ENCODE measurements at places on chromosomes 6 and 20.

DNA sequence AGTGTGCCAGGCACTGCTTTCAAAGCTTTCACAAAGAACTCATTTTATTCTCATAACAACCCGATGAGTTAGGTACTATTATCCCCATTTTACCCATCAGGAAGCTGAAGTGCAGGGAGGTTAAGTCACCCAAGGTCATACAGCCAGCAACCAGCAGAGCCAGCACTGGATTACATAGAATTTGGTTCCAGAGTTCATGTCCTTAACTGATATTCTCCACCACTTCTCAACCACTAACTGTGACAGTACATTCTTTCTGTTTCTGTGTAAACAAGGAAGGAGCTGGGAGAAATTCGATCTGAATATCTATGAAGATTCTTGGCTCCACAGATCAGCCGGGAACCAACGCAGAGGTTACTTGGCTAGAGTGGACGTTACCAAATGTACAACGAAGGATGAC is 98.0 kb downstream of the KIF16B start:
- no peak for DNase-seq

DNA sequence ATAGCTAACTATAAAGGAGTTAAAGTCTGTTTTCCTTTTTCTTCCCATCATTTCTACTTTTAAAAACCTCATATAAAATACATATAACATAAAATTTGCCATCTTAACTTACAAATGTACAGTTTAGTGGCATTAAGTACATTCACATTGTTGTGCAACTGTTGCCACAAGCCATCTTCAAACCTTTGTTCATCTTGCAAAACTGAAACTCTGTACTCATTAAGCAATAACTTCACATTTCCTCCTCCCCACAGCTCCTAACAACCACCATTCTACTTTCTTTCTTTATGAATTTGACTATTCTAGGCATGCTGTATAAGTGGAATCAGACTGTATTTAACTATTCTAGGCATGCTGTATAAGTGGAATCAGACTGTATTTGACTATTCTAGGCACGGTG is 4.5 kb downstream of the CCDC170 start:
- DNase-seq: no peak

DNA sequence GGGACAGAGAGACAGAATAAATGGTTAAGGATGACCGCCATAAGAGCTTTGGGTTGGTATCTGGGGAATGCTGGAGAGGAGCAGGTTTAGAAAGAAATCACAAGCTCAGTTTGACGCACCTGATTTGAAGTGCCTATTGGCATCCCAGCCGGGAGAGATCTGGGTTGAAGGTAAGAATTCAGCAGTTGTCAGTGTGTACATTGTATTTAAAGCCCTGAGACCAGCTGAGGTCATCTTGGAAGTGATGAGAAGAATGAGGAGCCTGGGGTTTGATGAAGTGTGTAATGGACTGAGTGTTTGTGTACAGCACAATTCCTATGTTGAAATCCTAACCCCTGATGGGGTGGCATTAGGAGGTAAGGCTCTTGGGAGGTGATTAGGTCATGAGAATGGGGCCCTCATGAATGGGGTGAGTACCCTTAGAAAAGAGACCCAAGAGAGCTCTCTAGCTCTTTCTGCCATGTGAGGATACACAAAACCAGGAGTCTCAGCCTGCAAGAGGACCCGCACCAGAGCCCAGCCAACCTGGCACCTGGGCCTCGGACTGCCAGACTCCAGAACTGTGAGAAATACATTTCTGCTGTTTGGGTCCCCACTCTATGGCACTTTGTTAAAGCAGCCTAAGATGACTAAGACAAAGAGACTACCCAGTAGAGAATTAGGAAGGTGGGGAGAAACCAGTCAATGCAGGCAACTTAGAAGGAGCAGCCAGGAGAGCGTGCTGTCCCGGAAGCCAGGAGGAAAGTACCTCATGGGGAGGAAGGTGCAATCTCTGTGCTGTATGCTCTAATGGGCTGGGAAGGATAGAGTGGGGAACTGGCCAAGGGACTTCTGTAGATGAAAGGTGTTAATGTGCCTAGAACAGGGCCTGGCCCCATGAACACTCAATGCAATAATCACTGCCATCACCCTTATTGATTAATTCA is 133.7 kb upstream of the SLC24A3 start:
- no peak for DNase-seq

GRCh38 chr6:57163956-57164355 is 8.2 kb upstream of the BAG2 start:
- no peak for DNase-seq

- DNase-seq: no peak
Observed at GRCh38 chr20:60100780-60101179, 142.6 kb downstream of the CDH26 start.

DNA sequence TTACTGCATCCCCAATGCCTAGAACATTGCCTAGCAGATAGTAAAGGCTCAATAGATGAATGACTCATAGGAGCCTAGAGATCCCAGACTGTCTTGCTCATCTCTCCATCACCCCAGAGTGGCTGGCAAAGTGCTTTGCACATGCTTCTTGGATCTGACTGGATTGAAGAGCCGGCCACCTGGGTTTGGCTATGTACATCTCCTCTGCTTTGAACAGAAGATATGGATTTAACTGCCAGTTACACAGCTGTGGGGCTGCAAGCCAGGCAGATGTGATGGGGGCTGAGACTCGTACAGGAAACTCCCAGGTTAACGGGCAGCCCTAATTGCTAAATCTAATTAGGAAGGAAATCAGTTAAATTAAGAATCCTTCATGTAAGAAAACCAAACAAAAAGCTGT is 28.6 kb downstream of the MYLIP start:
- no peak for DNase-seq

- no peak for DNase-seq
Observed at GRCh38 chr6:37532122-37532521, 32.4 kb upstream of the CCDC167 start.

- DNase-seq: no peak
Observed at GRCh38 chr6:147266821-147267220, 62.6 kb downstream of the STXBP5 start.

DNA sequence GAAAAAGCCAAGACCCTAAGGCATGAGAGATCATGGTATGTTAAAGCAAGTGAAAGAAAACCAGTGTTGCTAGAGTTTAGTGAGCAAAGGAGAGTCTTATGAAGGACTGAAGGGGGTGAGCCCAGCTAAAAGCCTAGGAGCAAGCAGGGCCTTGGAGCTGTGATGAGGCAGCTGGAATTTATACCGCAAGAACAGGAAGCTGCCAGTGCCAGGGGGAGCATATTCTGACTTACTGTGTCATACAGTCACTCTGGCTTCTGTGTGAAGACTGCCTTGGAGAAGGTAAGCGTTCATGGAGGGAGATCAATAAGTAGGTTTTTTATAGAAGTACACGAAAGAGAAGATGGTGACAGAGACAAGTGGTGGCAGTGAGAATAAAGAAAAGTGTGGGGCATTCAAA is 308.9 kb upstream of the THEMIS start:
- no peak for DNase-seq

DNA sequence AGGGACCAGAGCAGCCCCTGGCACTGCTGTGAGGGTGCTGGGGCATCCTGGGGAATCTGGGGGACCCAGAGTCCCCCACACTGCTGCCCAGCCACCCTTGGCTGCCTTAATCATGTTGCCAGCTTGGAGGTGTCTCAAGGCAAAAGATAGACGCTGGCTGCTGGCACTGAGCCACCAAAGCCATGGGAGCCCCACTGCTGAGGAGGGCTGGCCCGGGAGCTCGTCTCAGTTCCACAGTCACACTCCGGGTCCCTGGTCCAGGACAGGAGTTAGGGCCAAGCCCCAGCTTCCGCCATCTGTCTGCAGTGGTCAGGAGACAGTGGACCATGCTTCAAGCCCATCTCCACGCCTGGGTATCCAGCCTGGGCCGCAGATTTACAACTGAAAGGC is 41.0 kb upstream of the HMGA1 start:
- DNase-seq: no peak

- DNase-seq: peak; percentile 54
Observed at GRCh38 chr20:46458866-46459750, 52.7 kb upstream of the ELMO2 start.

DNA sequence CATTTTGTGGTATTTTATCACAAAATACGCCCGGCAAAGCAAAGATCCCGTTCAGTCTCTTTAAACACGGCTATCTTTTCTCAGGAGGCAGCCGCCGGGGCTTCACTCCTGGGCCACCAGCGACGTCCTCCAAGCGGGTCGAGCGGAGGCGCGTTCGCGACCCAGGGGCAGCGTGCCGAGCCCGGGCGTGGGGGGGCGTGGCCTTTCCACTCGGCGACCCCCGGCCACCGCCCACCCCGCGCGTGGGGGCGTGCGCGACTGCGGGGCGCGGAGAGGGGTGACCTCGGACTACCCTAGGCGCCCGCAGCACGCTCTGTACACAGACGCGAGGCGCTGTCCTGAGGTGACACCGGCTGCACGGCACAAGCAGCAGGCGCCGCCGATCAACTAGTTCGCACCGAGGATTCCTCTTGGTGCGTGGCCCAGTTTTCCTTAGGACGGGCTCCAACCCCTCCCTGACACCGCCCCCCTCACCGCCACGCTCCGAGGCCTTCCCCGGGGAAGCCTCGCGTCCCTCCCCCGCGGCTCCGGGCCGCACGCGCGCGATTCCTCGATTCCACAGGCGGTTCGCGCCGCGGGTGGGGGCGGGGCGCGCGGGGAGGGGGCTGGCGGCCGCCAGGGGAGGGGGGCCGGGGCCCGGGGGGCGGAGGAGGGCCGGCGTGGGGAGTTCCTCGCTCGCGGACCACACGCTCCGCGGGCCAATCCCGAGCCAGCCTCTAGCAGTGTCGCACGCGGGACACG is 1.1 kb upstream of the JARID2 start:
- peak; percentile 62 for DNase-seq

DNA sequence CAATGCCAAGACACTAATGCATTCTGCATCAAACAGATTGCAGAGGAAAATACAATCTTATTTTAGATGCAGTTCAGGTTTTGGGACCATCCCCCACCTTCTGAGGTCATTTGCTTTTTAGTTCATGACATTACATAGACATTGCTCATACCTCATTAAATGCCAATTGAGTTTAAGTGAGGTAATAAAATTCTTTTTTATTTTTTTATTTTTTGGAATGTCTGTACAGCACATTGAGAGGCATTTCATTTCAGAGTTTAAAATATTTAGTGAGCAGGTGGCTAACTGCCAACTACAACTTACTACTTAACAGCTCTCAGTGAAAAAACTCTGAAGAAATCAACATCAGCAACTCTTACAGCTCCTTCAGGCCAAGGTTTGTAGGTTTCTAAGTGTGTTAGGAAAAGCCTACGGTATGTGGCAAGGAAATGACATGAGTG is 482.2 kb upstream of the RNF217 start:
- DNase-seq: no peak

GRCh38 chr20:46849269-46849668 is 45.4 kb upstream of the EYA2 start:
- no peak for DNase-seq

DNA sequence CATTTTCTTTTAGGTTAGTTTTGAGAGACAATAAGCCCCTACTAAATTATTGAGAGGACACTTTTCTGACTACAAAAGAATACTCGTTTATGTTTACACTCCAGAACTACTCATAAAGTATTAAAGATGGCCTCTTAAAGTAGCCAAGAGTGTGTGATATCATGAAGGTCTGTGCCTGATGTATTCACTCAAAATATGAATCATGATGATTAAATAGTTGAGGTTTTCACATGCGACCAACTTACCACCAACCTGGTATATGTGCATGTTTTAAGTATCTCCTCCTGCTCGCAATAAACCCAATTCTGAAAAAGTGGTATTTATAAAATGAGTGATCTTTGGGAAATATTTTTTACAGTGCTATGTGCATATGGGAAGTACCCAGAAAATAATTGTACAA is 43.9 kb downstream of the IL20RA start:
- no peak for DNase-seq

- DNase-seq: no peak
Observed at GRCh38 chr6:159125951-159126352, 43.2 kb upstream of the FNDC1 start.

- DNase-seq: no peak
Observed at GRCh38 chr6:116029535-116029934, 31.2 kb downstream of the FRK start.

DNA sequence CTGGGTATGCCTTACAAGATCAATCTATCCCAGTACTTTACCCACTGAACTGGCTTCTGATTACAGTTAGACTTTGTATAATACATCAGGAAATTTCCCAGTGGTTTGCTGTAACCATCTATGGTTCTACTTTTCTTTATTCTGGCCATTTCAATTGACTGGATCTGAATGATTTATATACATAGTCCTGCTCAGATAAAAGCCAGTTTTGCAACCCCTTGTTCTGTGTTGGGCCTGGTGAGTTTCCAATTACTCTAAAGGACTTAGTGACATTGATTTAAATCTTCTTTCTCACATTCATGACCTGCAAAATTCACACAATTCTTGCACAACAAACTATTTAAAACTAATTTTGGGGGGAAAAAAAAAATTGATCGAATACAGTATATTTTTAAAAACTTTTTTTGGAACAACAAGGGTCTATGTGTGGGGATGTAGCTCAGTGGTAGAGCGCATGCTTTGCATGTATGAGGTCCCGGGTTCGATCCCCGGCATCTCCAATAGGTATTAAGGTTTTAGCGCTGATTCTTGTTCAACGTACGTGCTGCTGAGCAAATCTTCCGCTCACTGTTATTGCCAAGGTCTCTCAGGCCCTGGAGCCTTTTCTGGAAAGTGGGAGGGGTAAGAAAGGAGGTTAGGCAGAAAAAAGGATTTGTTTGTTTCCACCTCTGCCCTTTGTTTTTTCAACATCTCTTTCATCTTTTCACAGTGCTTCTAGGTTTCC is 117.5 kb downstream of the GPX5 start:
- DNase-seq: peak; percentile 32

DNA sequence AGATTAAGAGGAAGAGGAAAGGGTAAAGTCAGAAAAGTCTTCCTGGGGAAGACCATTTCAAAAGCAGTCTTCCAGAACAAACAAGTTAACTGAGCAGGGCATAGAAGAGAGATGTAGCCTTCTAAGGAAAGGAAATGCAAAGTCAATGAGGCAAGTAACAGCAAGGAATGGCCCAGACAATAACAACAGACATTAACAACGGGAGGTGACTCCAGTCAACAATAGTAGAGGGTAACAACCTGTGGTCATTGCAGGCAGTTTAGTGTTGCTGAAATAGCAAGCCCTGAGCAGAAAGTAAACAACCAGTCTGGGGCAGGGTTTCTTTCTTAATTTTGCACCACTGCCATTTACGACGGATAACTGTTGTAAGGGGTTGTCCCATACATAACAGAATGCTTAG is 2.1 kb downstream of the MDN1 start:
- no peak for DNase-seq

- DNase-seq: no peak
Observed at GRCh38 chr20:20663841-20664240, 48.6 kb downstream of the RALGAPA2 start.

DNA sequence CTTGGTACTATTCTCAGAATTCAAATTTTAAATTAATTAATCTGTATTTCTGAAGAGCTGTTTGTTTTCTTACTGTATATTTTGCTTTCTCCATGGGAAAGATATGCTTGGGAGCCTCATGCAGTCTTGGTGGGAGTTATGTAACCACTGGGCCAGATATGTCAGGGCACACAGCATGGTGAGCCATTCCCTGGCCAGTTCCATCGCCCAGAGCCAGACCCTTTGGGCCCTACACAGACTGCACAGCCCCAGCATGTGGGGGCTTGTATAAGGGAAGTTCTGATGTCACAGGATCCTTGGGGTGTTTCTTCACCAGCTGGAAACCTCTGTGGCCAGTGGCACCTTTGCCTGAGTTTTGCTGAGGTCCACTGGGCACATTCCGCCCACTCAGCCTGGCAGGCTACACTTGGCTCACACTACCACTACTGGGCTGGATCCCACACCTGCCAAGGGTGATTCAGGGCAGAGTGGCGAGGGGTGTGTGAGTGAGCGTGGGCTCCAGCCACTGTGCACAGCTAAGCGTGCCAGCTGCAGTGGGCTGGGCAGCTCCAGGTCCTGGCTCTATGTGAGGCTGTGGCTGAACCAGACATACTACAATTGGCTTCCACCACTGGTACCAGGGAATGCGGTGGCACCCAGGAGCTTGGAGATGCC is 293.5 kb downstream of the ARHGAP18 start:
- no peak for DNase-seq

Measured in NCI-H774 (cell line).